ENCODE measurements at places on chromosomes 5 and 9.
A peak's percentile ranks its signal among the peaks of the same experiment; 100 is the strongest.

DNA sequence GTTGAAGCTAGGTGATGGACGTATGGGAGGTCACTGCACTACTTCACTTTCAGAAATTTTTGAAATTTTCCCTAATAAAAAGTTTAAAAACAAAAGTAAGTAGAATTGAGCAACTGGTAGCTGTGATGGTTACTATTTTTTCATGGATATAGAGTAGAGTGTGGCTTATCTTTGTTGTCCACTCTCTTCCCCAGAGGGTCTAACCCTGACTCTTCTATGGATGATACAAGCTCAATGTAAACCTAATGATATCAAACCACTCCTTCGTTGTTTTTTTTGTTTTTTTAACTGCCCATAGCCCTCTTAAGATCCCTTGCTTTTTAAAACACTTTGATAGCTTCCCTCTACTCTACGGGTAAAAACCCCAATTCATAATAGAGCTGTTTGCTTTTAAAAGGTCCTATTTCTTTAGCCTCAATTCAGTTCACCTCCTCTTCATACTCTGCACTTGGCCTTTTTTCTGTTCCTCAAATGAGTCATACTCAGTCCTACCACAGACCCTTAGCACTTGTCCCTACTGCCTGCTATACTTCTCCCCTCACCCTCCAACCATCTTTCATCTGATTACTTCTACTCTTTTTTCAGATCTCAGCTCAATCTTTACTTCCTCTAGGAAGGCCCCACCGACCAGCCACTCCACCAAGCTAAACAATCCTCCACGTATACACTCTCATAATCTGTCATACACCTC, 2.6 kb downstream of the HDAC3 start:
- DNase-seq, result no peak

DNA sequence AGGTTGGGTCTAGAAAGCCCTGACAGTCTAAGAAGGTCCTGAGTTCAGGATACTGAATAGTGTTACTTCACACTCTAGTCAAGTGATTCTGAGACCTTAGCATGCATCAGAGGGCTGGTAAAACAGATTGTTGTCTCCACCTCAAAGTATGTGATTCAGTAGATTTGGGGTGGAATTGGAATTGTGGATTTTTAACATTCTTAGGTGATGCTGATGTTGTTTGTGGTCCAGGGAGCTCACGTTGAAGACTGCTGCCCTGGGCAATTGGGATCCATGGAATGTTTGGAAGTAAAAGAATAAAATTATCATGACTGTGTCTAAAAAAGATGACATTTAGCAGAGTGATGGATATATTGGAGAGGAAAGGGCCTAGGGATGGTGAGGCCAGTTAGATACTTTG, 75.6 kb downstream of the VCAN start:
- DNase-seq, result no peak

DNA sequence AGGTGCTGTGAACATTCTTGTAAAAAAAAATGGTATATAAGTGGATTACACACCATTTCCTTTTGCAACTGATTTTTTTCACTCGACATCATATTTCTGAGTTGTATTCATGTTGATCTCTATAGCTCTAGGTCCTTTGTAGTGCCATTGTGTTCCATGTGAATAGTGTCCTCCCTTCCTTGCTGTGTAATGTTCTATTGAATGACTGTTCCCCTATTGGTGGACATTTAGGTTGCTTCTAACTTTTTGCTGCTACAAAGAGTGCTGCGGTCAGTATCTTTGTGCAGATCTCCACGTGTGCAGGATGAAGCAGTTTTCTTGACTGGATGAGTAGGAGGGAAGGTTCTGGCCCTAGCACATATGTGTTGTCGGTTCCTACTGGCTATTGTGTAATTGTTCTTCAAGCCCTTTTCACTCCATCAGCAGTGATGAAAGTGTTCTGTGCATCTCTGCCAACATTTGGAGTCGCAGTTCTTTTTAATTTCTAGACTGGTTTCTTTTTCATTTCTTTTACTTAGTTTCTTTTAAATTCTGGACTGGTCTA, 20.2 kb downstream of the DAB2IP start:
- DNase-seq, result no peak

- DNase-seq, result no peak
These were observed 20.9 kb downstream of the CYFIP2 start for GRCh38 chr5:157286761-157287211.

- peak; percentile 18 for DNase-seq
These were observed 208.8 kb downstream of the SAXO1 start for GRCh38 chr9:18824095-18824666.

GRCh38 chr9:33452828-33453271, 5.5 kb upstream of the AQP3 start:
- DNase-seq, result no peak

- DNase-seq, result peak; percentile 91
These were observed at the start of gene PIP5KL1 for GRCh38 chr9:127930231-127931091. PIP5KL1 (minus strand) TSS chr9:127930777; CDS start chr9:127930752, 25 bp downstream.

GRCh38 chr9:4935001-4935672, 49.9 kb upstream of the JAK2 start:
- no peak for DNase-seq

- DNase-seq, result peak; percentile 80
These were observed 62.7 kb upstream of the OSMR start for GRCh38 chr5:38783011-38783561.

DNA sequence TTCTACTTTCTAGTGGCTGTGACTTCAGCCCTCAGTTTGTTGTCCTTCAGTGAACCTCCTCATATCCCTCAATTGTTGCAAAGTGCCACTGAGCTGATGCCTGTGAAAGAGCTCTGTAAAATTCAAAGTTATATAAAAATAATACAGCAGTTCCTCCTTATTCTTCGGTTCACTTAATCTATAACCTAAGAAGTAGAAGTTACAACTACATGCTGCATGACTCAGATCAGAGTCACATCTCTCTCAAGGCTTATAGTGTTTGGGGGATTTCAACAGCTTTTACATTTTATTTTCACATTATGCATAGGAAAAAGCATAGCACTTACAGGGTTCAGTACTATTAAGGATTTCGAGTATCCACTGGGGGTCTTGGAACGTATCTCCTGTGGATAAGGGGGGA, 25.1 kb upstream of the GCNT1 start:
- no peak for DNase-seq

DNA sequence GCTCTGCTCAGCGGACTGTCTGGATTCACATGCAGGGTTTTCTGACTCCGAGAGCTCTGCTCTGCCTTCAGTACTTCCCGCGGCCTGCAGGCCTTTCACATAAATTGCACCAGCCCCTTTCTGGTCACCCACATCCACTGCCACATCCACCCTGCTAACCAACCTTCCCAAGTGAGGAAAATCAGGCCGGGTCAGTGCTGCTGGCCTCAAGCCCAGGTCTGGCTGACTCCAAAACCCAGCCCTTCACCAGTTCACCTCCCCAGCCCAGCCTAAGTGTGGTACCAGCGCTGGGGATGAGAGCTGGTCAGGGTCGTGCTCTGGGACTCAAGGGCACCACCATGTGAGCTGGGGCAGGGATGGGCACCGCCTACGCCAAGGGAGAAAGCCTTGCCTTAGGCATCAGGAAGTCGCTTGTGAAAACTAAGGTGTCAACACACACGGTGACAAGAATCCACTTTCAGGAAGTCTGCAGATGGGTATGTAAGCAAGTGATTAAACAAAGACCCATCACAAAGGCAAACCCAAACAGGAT, 12.3 kb downstream of the LMAN2 start:
- DNase-seq, result no peak

DNA sequence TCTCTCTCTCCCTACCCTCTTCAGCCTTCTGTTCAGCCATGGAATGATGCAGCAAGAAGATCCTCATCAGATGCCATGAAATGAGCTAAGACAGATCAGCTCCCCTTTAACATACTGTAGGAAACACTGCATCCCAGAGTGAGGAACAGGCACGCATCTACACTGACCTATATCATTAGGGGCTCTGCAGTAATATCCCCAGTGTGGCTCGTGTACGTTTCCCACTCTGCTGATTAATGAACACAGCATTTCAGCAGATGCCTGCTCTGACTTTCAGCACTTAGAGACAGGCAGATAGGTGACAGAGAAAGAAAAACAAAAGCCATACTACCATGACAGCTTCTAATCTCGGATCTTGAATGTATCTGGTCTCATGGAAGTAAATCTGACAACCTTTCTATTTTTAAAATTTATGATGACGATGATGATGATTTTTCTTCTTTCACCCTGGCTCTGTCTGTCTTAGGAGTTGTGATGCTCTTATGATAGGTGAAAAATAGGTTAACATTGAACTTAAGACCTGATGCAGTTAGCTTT, 750.3 kb downstream of the CDH12 start:
- no peak for DNase-seq

DNA sequence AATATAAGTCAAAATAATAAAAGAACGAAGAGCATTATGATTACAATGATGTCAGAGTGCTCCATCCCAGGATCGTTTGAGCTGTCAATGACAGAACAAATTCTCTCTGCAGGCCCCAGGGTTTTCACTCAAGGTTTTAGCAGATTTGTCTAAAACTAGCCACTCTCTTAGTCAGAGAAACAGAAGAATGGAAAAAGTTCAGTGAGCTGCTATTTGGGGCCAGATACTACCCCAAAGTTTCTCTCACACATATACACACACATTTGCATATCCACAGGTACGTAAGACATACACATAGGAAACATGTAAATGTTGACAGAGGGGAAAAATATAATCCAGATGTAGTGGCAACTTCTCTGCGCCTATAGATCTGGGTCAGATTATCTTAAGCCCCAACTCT, 76.3 kb upstream of the SEMA6A start:
- DNase-seq, result no peak

GRCh38 chr5:143447983-143448382, 44.5 kb upstream of the NR3C1 start:
- DNase-seq, result no peak

- no peak for DNase-seq
These were observed 153.1 kb downstream of the DROSHA start for GRCh38 chr5:31378838-31379237.

- DNase-seq, result no peak
These were observed 38.9 kb downstream of the AHRR start for GRCh38 chr5:360257-361027.

GRCh38 chr5:9604416-9604815, 25.7 kb downstream of the TAS2R1 start:
- no peak for DNase-seq

DNA sequence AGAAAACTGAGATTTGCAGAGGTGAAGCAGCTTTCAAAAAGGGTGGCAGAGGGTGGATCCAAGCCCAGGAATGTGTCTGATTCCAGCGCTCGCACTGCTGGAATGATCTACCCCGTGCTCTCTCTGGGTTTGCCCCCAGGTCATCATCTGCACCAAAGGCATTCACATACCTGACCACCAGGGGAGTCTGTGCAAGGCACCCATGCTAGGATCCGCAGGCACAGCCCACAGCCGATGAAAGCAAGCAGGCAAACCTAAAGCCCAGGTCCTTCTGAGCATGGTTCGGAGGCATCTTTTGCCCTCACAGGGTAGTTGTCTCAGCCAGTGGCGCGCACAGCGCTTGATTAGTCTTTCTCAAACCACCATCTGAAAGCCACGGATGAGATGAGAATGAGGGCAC, 56.6 kb downstream of the TEK start:
- no peak for DNase-seq

- DNase-seq, result no peak
These were observed 141.0 kb downstream of the DCP2 start for GRCh38 chr5:113117543-113118115.

- DNase-seq, result no peak
These were observed 17.6 kb upstream of the NANS start for GRCh38 chr9:98038958-98039357.

DNA sequence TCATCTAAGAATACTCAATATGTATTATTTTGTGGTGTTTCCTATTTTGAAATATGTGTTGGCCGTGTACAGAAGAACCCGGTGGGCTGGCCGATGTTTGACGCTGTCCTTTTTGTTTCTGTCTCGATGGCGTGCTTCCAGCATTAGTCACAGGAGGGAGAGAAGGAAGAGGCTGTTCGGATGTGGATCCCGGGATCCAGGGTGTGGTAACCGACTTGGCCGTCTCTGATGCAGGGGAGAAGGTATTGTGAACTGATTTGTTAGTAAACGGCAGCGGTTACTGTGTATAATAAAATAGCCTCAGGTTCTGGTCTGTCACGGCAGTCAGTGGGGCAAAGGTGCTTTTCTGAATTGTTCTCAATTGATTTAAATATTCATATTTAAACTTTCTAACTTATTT, 275.0 kb downstream of the ARHGEF28 start:
- no peak for DNase-seq

GRCh38 chr5:147694772-147695171, 87.8 kb downstream of the JAKMIP2 start:
- DNase-seq, result no peak

DNA sequence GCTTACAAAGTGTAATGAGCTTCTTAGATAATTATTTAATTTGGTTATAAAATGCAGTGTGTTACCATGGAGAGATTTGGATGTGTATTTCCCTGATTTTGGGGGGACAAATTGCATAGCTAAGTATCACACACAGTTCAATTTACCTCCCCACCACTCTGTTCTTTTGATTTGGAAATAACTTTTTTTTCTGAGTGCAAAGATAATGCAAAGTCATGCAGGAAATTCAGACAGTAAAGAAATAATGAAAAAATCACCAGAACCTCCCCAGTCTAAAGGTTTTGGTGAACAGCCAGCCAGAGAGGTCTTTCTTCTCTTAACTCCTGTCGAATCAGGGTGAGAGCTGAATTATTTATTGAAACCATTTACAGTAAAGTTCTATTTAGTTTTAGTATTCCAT, 3.2 kb downstream of the ADGRV1 start:
- DNase-seq, result no peak
